ENCODE measurements at places on chromosomes 2 and 18. TPM values are rescaled to one million over a fixed set of nuclear protein-coding genes. Genes with fewer than 3 reads are reported as not detected.

GRCh38 chr2:23622466-23622865 lies 237.5 kb downstream of the KLHL29 start:
- no peak for DNase-seq

GRCh38 chr2:107591561-107592279 lies 235.0 kb upstream of the RGPD4 start:
- no peak for DNase-seq

Gene SERPINB12
- total RNA-seq = not detected

- no peak for DNase-seq
Measured at GRCh38 chr2:196487417-196487816, 152.1 kb upstream of the CCDC150 start.

- DNase-seq = no peak
Measured at GRCh38 chr2:18566145-18566769, 5.8 kb upstream of the RDH14 start.

- DNase-seq = no peak
Measured at GRCh38 chr2:47767497-47767844, 15.5 kb upstream of the MSH6 start.

Gene SATB2
- total RNA-seq = 5.5 TPM

- no peak for DNase-seq
Measured at GRCh38 chr2:238138331-238139195, at the start of gene KLHL30. Gene KLHL30, plus strand, starts transcription at chr2:238138668. Its CDS starts 2,087 bp downstream, at chr2:238140755.

Gene CYS1
- total RNA-seq = 12.2 TPM

Gene KCNG3
- total RNA-seq = 0.79 TPM

DNA sequence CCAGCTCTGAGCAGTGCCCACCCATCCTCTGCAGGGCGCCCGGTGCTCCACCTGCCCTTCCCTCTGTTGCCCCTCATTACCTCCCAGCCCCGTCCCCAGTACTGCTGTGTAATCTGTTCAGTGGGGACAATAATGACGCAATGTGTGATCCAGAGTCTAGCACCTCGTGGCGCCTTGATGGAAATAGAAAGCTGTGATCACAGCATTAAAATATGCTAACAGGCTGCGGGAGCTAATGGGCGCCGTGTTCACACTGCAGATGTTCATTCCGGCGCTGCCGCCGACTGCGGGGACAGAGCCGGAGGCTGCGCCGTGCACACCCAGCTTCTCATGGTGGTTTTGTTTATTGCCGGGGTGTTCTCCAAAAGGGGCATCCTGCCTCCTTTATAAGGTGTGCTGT lies 235.2 kb downstream of the LDLRAD4 start:
- DNase-seq = no peak

Gene REEP1
- 0.48 TPM for total RNA-seq

GRCh38 chr2:34998741-34999140 lies 1356.8 kb upstream of the CRIM1 start:
- DNase-seq = no peak

DNA sequence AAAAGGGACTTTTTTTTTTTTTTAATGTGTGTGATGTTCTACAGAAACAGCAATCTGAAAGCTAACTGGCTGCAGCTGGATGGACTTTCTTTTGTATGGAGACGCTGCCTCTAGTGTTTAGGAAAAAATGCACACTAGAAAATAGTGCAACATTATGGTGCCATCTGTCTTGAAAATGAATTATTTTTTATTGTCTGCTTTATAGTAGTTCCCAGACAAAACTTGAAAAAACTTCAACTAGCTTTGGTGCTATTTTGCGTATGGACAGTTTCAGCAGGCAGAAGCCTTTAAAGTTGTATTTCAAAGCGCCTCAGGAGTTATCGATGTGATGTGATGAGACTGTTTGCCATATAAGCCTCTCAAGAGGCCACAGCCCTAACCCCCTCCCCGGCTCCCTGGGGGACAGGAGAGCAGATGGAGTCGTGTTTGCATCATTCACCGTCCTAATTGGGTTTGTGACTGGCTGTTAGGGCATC lies 86.9 kb downstream of the LTBP1 start:
- no peak for DNase-seq

- no peak for DNase-seq
Measured at GRCh38 chr18:79434607-79435401, 39.1 kb downstream of the NFATC1 start.

DNA sequence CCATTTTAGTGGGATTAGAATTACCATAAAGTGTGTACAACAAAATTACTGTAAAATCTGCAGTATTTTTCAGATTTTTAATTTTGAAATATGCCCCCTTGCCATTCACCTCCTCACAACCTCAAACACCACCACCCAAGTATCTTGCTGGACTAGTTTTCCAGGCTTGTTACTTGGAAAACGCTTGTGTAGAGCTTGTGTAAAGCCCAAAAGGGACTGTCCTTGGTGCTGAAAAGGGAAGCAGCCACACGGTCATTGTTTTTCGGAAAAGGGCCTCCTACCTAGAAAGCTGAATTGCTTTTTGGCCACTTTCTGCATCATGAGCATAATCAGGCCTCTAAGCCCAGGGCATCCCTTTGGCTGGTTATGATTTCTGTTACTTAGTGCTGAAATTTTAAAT lies 563.4 kb downstream of the LRRTM4 start:
- DNase-seq = no peak

DNA sequence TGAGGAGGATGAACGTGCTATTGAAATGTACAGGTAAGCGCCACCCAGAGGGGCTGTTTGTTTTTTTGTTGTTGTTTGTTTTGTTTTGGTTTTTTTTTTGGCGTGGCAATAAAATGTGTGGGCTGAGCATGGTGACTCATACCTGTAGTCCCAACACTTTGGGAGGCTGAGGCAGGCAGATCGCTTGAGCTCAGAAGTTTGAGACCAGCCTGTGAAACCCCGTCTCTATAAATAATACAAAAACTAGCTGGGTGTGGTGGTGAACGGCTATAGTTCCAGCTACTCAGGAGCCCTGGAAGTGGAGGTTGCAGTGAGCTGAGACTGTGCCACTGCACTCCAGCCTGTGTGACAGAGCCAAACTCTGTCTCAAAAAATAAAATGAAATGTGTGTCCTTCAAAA lies 6.2 kb downstream of the PDCL3 start:
- no peak for DNase-seq

Gene SPC25
- total RNA-seq = 2.0 TPM

Gene LYG2
- not detected for total RNA-seq

Gene DIPK1C
- total RNA-seq = not detected

GRCh38 chr2:27763907-27764267 lies 7.6 kb upstream of the MRPL33 start:
- no peak for DNase-seq

DNA sequence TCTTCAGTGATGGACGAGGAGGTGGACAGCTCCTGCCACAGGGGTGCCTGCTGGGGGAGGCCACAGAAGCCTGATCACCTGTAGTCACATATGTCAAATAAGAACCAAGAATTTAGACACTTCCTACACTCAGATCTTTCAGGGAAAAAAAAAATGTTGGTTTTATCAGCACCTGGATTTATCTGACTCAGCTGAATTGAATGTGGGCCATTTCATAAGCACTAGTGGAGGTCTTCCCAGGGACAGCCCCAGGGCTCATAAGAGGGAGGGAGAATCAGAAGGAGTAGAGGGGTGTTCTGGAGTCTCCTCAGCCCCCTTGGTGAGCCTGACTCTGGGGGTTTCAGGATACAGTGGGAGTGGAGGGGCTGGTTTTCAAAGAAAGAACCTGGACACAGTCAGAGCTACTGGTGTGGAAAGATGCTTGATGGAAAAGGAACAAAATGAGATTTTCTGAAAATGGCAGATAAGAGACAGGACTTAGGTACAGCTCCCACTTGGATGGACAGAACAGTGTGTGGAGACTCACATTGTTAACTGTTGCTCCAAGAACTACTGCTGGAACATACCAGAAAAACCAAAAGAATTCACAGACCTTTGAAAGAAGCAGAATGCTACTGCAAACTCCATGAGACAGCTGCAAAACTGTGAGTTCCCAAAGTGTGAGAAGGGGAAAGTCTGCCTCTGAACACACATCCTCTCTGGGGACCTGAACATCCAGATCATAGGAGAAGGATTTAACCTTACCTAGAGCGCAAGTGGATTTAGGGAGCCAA lies 45.4 kb downstream of the LCT start:
- DNase-seq = peak; percentile 37

Gene CYRIA
- 3.0 TPM for total RNA-seq

- no peak for DNase-seq
Measured at GRCh38 chr2:234293973-234294372, 202.9 kb downstream of the ARL4C start.

- no peak for DNase-seq
Measured at GRCh38 chr2:214484239-214484638, 73.4 kb downstream of the VWC2L start.

DNA sequence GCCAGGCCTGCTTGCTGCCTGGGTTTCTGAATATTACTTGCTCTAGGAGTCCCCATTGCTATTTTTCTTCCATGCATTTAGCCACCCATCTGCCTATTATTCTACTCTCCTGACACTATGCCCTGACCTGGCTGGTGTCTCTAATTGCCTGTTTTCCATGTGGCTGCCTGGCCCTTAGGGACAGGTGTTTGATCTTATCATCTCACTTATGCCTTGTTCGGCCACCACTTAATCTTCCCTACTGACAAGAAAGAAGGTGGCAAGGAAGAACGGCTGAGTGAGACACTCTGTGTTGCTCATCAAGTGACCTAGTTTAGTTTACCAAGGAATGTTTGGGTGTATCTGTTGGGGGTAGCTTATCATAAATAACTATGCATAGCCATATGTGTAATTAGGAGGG lies 50.4 kb upstream of the RAPH1 start:
- no peak for DNase-seq

- no peak for DNase-seq
Measured at GRCh38 chr2:214180071-214180470, 230.8 kb upstream of the VWC2L start.

Gene DSG1
- not detected for total RNA-seq

GRCh38 chr2:188000189-188000588 lies 291.5 kb upstream of the GULP1 start:
- no peak for DNase-seq

DNA sequence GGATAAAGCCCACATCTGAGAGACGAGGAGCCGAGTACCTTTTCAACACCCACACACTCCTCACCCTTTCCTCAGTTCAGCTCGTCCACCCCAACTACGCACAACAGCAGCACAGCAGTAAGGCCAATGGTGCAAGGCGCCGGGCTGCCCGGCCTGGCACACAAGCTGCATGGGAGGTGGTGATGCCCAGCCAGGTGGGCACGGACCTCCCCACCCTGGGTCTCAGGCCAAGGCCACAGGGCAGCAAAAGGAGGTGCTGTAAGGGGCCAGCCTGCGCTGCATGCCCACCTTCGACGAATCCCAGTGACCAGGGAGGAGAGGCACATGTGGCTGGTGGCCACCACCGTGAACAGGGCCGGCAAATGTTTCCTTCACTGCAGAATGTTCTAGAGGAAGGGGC lies 36.5 kb upstream of the MLPH start:
- no peak for DNase-seq

Gene SCTR
- total RNA-seq = not detected

DNA sequence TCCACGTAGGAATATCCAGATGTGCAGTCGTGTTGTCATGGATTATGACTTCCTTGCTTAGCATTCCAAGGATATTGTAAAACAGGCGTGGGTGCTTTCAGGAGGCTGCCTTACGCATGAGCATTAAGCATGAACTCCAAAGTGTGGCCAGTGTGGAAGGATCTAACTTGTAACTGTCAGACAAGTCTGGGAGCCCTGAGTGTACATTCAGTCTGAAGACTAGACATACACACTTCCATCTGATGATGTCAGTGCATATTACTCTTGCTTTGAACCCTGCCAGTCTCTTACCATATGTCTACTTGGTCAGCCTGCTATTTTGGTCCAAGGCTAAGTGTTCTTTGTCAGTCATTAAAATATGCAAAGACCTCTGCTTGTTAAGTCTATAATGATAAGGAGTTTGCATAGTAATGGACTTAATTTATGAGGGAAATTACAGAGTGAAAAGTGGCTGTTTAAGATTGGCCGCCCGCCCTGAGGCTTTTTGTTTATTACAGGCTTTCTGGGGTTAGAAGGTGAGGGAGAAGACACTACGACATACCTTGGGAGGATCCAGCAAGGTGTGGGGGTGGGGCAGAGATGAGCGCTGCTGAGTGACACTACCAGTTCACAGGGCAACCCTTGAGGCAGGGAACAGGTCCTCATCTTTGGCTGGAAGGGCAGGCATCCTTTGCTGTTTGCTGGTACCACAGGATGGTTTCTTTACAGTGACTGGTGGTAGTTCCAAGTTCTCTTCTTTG lies 48.3 kb downstream of the CABLES1 start:
- DNase-seq = no peak

GRCh38 chr2:37389989-37390765 lies 45.7 kb downstream of the QPCT start:
- peak; percentile 92 for DNase-seq

Measured in kidney epithelial cell (primary cell).